ENCODE measurements at places on chromosomes 2 and 18.

DNA sequence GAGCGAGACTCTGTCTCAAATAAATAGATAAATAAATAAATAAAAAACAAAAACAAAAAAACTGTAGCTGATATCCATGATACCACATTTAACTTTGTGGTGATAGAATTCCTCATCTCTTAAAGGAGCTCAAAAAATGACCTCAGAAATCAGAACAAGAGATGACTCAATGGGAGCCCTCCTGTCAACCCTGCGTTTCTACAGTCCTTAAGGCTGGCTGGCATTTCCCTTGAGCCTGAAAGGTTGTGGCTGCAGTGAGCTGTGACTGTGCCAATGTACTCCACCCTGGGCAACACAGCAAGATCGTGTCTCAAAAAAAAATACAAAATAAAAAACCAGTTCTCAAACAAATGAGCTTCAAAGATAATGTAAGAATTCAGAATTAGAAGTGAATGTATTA is 40.4 kb downstream of the CHST9 start:
- DNase-seq = no peak

GRCh38 chr2:48941908-48942307 is 186.4 kb upstream of the LHCGR start:
- DNase-seq = no peak

DNA sequence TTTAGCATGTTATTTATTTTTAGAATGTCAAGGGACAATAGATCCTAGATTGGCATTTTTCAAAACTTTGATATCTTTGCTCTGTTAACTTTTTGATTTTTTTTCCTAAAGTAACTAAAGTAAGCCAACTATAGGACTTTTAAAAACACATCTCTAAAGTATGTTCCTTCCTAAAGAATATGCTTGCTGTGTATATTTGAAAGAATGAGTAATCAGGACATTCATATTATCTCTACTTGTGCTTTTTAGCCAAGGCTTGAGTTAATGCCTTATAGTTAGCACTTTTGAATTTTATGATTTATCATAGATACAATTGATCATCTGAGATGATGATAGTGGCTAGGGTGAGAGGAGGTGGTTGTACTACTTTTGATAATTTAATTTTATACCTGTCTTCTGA is 93.6 kb downstream of the BABAM2 start:
- no peak for DNase-seq

DNA sequence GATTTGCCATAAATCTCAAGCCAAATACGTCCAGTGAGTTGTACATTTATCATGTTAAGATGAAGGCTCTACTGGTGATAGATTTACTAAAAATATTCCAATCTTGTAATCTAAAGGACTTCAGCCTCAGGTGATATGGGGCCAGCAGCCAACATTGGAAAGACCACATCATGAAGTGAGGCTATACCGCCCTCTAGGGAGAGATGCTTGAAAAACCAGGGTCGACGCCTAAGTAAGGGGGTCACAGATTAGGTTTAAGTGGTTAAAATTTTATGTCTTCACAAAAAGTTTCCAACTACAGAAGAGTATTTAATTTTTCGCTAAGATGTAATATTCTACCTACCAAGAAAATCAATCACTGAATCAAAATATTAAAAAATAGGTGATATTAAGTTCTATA is 33.3 kb downstream of the DOCK10 start:
- no peak for DNase-seq

DNA sequence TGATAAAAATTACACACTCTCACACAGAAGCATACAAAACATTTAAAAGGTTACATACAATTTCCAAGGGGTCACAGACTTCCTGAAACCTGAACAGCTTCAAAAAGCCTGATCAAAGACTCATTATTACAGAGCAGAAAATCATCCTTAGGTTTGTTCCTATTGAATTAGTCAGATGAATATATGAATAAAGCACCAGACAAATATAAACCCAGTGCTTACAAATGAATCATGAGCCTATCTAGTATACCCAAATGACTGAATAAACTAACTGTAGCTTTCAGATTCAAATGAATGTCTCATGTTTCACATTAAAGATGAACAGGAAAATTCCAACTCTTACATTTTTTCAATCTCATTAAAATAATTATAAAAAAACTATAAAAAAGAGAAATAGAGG is 550.3 kb downstream of the SUCLG1 start:
- DNase-seq = no peak

DNA sequence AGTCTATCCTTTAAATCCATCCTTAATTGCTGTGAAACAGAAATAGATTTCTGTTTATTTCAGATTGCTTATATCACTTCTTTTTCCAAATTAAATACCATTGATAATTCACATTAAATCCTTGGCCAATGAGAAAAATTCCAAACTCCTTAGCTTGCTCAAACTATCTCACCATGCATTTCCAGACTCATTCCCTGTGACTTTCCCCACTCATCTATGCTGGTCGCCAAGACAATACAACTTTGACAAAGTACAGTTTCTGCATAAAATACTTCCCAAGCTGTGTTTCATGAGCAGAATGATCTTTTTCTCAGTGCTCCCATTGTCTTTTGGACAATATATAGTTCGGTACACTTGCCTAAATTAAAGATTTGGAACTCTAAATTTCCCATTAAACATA is 575.6 kb downstream of the CPS1 start:
- DNase-seq = no peak

GRCh38 chr2:60555783-60556139 is 2.3 kb upstream of the BCL11A start:
- DNase-seq = no peak

GRCh38 chr2:120029672-120030640 is 17.1 kb downstream of the EPB41L5 start:
- no peak for DNase-seq

- DNase-seq = no peak
Observed at GRCh38 chr2:106122157-106122556, 71.9 kb downstream of the UXS1 start.

DNA sequence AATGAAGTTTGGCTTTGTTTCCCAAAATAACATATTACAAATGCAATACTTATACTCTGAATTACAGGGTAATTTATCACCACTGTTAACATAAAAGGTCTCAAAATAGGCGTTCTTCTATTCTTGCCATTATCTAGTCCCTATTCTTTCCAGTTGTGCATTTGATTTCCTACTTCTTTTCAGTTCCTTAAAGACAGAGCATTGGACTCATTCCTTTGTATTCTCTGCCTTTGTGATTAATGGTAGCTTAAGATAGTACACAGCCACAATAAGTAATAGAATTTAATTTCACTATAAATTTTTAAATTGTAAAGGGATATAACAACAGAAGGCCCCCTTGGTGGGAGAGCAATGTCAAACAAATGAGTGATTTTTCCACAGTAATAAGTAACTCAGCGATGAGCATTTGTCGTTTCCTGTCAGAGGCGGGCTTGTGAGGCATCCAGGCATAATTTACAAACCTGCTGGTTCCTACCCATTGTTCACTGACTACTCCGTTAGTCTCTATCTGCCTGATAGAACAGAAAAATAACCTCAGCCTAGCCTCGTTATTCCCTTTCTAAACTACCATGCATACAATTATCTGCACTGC is 456.6 kb upstream of the REG3G start:
- no peak for DNase-seq

DNA sequence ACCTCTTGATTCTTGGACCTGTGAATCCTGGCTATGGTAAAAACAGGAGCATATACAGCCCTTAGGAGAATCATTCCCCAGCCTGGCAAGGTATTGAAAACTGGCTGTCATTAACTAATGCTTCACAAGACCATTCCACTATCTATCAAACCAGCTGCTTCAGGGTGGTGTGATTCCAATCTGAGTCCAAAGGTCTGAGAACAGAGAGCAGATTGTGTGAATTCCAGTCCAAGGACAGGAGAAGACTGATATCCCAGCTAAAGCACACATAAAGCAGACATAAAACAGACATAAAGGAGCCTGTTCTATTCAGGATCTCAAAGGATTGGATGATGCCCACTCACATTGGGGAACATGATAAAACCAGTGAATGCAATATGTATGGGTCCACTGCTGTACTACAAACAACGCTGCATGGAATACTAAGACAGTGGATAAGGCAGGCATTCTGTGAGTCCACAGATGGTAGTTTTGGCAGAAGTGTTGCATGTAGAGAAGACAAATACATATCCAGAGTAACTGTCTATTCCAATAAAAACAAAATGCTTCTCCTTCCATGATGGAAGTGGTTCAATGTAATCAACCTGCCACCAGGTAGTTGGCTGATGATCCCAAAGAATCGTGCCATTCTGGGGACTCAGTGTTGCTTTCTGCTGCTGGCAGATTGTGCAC is 363.9 kb downstream of the KCNJ3 start:
- DNase-seq = no peak

- no peak for DNase-seq
Observed at GRCh38 chr2:201642086-201642578, 1.2 kb downstream of the TMEM237 start.

GRCh38 chr2:222049946-222050345 is 248.9 kb downstream of the PAX3 start:
- no peak for DNase-seq

GRCh38 chr18:74819433-74820059 is 221.9 kb downstream of the ZNF407 start:
- no peak for DNase-seq

DNA sequence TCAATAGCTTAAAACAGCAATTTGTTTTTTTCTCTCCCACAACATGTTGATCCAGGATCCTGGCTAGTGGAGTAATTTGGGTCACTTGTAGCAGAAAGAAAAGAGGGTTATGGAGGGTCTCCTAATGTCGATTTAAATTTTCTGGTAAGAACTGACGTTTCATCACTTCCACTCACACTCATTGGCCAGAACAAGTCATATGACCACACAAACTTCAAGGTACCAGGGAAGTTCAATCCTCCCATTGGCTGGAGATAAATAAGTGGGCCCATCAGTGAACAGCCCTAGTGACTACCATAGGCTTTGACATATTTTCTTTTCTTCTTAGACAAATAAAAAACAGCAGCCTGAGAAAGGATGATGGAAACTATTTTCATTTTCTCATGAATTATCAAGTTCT is 8.3 kb upstream of the TMEM131 start:
- no peak for DNase-seq

DNA sequence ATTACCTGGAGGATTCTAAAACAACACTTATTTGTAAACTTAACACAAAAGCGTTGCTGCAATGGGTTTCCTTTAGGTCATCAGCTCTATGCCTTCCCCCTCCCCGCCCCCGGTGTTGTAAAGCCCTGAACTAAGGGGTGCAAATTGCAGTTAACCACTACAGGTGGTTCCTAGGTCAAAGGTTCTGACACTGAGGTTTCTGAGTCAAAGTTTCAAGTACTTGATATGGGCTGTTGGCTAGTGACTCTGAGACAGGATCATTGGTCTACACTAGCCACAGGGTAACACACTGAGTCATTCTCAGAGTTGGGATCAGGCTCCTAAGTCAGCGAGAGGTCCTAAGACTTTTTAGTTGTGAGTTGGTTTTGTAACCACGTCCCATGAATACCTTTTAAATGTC is 15.4 kb downstream of the IL1B start:
- no peak for DNase-seq

- DNase-seq = no peak
Observed at GRCh38 chr2:180698668-180699067, 281.7 kb upstream of the UBE2E3 start.

GRCh38 chr2:86195808-86196387 is 636 bp upstream of the IMMT start:
- DNase-seq = no peak

DNA sequence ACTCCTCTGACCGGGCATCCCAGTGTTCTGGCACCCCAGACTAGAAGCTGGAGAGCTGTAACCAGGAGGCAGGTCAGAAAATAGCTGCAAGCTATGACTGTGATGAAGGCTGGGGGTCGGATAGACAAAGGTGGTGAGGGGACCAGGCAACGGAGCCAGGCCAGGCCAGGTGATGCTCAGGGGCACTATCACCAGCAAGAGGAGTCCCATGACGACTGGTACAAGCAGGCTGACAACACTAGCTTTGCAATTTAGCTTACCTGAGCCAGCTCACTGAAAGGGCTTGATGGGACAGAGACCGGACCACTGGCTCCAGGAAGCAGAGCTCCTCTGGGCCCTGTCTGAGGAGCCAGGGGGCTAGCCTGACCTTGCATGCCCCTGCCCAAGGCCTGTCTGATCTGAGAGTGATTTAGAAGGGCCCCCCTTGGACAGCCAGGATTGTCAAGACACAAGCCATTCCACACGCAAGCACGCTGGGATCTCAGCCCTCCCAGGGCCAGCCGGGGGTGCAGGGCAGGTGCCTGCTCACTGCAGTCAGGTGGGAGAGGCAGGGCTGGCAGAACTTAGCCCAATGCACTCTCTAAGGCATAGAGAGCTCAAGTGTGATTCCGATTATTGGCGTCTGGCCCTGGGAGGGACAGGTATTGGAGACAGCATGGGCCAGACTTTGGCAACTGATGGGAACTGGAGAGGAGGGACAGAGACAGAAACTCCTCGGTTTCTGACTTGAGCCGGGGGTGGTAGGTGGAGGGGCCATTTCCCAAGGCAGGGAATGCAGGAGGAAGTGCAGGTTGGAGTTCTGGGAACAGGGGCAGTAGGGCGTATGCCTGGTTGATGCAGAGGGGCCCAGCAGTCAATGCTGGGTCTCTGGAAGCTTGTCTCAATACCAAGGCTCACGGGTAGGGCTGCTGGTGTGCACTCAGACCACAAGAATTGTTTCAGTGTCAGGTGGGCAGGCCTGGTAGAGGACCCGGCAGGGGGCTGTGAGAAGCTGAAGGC is 47.7 kb downstream of the MYO7B start:
- no peak for DNase-seq

DNA sequence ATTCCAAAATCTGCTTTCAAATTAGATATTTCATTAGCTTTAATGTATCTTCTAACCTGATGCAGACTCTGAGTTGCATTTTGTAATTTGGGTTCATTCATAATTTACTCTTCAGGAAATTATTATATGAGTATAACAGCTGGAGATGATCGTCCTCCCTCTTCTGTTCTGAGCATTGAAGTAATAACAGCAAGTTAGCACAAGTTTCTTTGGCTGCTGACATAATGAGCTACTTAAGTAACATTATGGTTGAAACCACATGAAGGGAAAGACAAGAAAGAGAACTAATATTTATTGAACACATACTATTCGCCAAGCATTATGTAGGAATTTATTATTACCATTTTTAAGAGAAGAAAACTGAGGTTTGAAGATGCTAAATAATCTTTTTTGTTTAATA is 75.1 kb downstream of the CPO start:
- no peak for DNase-seq

GRCh38 chr2:201483342-201483741 is 31.8 kb downstream of the STRADB start:
- DNase-seq = no peak

DNA sequence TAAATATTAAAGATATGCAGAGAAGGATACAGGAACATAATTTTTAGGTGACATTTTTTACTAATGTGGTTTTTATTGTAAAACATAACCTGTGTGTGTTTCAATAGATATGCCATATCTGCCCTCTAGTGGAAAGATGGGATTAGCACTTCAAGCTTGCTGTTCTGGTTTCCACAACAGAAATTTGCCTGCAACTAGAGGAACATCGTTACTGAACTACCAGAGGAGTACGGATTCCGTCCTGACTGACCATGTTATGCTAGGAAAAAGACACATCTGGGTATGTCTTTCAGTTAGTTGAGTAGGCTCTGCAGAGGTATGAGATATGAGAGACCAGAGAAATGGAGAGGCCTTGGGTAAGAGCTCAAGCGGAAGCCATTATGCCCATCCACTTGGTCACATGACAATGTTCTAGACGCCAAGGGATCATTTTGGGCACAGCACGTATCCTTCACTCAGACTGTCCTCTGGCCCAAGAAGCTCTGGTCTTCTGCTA is 104.9 kb downstream of the MBD2 start:
- DNase-seq = no peak

Data from activated CD4-positive, alpha-beta T cell treated with anti-CD3 and anti-CD28 coated beads for 4 hours (primary cell).